ENCODE measurements at places on chromosomes 4 and X.

DNA sequence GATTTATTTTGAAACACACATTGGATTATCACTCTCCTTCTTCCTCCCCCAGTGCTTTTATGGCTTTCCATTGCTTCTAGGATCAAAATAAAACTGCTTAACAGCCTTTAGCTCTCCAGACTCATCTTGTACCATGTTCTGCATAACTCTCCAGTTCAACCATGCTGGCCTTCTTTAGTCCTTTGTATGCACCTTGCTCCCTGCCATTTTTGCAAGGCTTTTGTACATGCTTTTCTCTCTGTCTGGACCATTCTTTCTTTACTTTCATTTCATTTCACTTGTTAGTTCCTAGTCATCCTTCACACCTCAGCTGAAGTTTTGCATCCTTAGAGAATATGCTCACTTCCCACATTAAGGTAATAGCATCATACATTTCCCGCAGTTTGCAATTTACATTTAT, 6.9 kb downstream of the ARFIP1 start:
- DNase-seq: no peak

DNA sequence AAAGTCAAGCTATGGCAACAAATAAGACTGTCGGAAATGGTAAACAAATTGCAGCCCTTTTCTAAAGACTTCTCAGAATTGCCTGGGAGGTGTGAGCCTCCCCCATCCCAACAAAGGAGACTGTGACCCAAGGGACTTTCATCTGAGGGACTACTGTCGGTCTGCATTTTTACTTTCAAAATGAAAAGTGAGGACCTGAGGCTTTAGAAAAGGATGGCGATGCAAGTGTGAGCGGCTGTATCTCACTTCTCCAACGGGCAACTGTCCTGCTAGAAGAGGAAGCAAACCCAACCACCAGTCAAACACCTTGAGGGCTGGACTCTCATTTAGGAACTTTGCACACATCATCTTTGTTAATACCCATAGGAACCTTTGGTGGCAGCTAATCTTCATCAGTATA, 62.6 kb upstream of the CLNK start:
- no peak for DNase-seq

DNA sequence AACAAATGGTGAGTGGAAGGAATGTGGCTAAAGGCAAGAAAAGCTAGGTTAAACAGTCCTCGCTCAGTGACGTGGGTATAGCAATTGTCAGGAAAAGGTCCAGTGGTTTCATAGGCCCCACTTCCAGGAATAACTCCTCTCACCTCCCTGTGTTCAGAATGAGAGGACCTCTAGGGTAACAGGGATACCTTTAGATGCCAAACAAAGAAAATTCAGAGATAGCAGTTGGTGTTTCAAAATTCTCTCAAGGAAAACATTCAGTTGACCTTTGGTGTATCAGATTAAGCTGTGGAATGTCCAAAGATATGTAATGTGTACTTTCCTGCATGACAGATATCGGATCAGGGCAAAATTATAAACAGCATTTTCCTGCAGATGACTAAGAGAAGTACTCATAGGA, 155.9 kb downstream of the ARHGAP6 start:
- no peak for DNase-seq

DNA sequence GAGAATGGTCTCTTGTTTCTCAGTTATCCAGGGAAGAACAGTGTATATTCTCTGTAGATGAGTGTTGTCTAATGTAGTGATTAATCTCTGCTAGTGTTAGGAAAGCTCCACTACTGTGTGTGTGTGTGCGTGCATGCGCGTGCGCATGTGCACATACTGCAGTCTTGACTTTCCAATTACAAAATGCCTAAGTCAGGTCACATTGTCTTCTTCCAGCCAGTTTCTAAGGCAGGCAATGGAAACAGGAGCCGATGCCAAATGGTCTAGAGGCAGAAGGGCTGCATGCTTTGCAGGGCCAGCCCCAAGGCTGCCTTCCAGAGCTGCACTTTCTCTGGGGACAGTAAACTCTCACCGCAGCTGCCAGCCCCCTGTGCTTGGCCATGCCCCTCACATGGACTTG, 30.5 kb upstream of the NAP1L5 start:
- no peak for DNase-seq

DNA sequence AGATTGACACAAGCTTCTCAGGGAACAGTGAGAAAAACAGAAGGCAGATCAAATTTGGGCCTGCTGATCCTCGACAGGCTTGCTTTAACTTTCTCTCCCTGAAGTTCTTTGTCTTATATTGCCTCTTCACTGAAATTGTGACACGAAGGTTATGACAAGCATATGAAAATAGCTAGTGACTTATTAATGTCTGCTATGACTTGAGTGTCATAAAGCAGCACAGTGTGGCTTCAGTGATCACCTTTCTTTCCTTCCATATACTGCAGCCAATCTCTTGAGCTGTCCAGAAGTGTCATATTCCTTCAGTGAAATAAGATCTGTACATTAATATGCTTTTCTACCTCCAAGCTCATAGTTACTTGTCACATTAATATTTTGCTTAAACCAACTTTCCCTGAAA, 870.2 kb downstream of the C4orf33 start:
- no peak for DNase-seq

- DNase-seq: no peak
Measured at GRCh38 chr4:144899393-144899792, 198.6 kb downstream of the ANAPC10 start.

DNA sequence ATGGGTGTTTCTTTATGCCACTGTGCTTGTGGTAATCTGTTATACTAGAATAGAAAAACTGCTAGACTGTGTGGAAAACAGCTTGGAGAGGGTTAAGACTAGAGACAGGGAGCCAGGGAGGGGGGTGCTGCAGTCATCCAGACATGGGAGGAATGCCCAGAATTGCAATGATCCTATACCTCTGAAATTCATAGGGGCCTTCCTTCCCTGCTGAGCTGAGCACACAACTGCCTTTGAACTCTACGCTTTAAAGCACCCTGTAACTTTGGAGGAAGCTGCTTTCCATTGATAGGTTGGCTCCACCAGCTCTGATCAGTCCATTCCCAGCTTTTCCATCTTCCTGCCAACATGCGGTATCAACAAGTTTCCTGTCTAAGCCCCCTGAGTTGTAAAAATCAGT, 155.9 kb upstream of the RASGEF1B start:
- DNase-seq: no peak

GRCh38 chr4:176769514-176769913, 23.2 kb downstream of the VEGFC start:
- DNase-seq: no peak

DNA sequence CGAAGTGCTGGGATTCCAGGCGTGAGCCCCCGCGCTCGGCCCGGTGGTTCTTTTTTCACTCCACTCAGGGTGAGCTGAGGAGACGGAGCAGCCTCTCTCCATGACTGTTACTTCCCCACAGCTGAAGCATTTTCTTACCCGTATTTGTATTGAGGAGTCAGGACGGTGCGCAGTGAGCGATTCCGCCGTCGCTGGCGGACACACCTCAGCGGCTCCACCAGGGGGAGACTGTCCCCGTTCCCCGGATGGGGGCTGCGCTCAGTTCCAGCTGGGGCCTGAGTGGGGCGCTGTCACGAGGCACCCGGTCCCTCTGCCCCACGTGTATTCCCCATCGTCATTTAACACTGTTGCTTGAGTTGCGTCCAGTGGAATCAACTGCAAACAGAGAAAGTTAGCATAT, 844.0 kb upstream of the FRG1 start:
- no peak for DNase-seq

GRCh38 chr4:40998675-40999358, 215.5 kb downstream of the APBB2 start:
- DNase-seq: no peak

DNA sequence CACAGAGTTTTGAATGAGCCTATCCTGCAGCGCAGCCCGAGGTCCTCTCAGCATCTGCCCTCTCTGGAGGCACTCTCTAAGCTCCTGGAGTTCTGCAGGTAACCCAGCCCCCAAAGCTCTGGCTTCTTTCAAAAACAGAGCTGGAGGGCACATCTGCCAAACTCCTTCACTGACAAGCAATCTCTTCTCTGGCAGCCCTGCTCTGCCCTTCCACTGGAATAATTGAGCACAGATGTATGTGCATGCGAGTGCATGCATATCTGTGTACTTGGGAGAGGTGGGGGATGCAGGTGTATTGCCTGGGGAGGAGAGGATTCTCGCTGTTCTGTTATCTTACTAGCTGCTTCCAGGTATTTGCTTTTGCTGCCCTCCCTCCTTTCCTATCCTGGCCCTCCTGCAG, 22.2 kb upstream of the PLP1 start:
- no peak for DNase-seq

DNA sequence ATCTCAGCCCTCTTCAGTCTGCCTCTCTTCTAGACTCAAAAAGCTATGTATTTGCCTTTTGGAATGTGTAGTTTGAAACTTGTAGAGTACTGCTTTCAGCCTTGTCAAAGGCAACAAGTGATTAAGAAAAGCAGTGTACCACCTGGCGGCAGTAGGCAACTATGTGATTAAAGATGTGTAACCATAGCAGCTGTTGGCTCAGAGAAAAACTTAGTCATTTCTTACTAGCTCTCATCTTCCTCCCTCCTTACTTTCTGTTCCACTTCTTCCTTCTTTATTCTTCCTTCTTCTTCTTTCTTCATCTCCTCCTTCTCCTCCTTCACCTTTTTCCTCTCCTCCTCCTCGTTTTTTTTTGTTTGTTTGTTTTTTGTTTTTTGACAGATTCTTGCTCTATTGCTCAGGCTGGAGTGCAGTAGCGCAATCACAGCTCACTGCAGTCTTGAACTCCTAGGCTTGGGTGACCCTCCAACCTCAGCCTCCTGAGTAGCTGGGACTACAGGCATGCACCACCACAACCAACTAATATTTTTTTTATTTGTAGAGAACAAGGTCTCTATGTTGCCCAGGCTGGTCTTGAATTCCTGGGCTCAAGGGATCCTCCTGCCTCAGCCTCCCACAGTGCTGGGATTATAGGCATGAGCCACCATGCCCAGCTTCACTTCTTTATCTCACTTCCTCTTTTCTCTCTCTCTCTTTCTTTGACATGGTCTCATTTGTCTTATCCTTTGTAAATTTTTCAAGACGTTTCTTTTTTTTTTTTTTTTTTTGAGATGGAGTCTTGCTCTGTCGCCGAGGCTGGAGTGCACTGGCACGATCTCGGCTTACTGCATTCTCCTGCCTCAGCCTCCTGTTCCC, 32.6 kb downstream of the ABHD18 start:
- no peak for DNase-seq

GRCh38 chr4:148834804-148835631, 392.8 kb upstream of the NR3C2 start:
- DNase-seq: no peak

GRCh38 chr4:165612936-165613335, 234.1 kb downstream of the CPE start:
- peak; percentile 25 for DNase-seq

DNA sequence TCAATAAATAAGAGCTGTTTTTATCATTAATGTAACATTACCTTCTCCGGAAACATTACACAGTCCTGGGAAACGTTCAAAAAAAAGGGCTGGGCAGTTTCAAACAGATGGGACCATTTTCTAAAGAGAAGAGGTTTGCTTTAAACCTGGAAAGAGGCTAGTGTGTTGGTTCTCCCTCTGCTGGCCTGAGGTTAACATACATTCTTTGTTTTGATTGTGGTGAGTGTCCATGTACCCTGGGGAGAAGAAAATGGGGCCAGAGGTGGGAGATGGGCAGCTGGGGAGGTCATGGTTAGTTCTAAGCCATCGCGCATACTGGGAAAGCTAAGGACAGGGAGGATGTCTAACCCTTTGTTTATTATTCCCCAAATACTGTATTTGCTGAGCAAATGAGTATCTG, 194.7 kb downstream of the CPEB2 start:
- DNase-seq: no peak

DNA sequence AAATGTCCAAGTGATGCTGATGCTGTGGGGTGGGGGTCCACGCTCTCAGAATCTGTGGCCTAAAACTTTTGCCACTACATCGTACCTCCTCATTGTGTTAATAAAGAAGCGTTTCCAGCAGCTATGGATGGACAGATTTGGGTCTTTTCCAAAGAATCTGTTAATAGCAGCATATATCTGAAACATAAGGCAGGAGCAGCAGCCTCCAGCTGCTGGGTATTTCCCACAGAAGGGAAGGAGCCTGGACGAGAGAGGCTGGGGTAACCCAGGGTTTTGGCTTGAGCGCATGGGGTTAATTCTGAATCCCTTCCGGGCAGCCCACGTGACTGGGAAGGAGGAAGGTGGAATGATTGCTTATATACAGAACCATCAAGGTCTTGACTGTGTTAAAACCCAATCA, 332.4 kb downstream of the BCOR start:
- DNase-seq: no peak

- DNase-seq: no peak
Measured at GRCh38 chrX:17741123-17741511, 3.8 kb downstream of the SCML1 start.

- no peak for DNase-seq
Measured at GRCh38 chrX:154064637-154065435, 32.7 kb downstream of the MECP2 start.

DNA sequence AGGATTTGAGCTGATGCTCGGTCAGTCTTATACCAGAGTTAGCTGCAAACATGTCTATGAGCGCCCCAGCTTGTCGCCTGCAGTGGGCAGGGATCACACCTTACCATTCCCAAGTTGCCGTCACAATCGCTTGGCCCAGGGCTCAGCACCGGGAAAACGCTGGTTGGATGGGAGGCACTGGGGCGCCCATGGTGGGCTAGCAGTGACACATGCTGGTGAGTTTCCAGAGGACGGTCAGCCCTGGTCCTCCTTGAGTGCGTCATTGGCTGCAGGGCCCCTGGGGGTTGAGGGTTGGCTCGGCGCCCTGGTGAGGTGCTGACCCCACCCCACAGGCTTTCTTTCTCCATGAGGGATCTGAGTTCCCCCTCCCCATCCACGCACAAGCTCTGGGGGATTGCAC, 50.4 kb downstream of the SORCS2 start:
- DNase-seq: no peak

DNA sequence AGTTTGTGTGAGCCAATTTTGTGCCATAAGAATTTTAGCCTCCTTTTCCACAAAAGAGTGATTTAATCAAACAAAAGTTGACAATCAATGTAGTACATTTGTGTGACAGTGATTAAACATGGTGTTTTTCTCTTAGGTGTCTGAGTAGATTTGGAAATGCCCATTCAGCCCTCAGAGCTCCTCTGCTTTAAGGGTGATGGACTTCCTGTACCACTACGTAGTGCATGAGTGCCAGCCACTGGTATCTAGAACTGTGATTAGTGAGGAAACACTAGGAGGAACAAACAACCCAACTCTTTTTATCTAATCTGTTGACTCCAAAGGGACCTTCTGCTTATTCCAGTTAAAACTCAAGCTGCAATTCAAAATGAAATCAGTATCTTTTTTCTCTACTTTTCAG, 151.7 kb downstream of the SNCA start:
- DNase-seq: no peak

All from NCI-H2081 (cell line).